Bronchial epithelial cell (primary cell): ENCODE measurements at places on chromosomes 6 and 20. TPM values are rescaled to one million over a fixed set of nuclear protein-coding genes. Genes with fewer than 3 reads are reported as not detected.

Gene DLL1
- total RNA-seq = 4.1 and 4.7 TPM in 2 replicates

Gene GMNN
- total RNA-seq = 6.1 and 8.6 TPM in 2 replicates

Gene ALDH8A1
- 1.1 and 1.8 TPM in 2 replicates for total RNA-seq

Gene PANK2
- total RNA-seq = 29.7 and 40.3 TPM in 2 replicates

Gene RIPOR3
- total RNA-seq = under 0.01 and 0.53 TPM in 2 replicates

Gene SNAP91
- total RNA-seq = under 0.01 TPM in 1 of 2 replicates, not detected in the other

Gene XKR7
- not detected in 2 replicates for total RNA-seq

Gene FOXS1
- total RNA-seq = not detected in 2 replicates

Gene DDX43
- 0.26 and 0.64 TPM in 2 replicates for total RNA-seq

Gene OPN5
- total RNA-seq = not detected in 2 replicates

Gene FOXF2
- under 0.01 TPM in 1 of 2 replicates, not detected in the other for total RNA-seq

Gene BPIFB2
- total RNA-seq = not detected in 2 replicates

Gene TRIM10
- not detected in 2 replicates for total RNA-seq

Gene TREM1
- 1.8 and 21.1 TPM in 2 replicates for total RNA-seq

Gene AIF1
- total RNA-seq = not detected in 2 replicates

Gene PTCHD4
- 1.8 and 2.6 TPM in 2 replicates for total RNA-seq

Gene DCBLD1
- total RNA-seq = 39.7 and 64.8 TPM in 2 replicates

Gene TOMM6
- 35.2 and 55.0 TPM in 2 replicates for total RNA-seq
